Inflammatory macrophage treated with lipopolysaccharide for 4 hours (primary cell): ENCODE measurements at places on chromosomes 1 and 21.
A peak's percentile ranks its signal among the peaks of the same experiment; 100 is the strongest.

GRCh38 chr21:29487154-29487553, 188.4 kb downstream of the BACH1 start:
- no peak for DNase-seq

DNA sequence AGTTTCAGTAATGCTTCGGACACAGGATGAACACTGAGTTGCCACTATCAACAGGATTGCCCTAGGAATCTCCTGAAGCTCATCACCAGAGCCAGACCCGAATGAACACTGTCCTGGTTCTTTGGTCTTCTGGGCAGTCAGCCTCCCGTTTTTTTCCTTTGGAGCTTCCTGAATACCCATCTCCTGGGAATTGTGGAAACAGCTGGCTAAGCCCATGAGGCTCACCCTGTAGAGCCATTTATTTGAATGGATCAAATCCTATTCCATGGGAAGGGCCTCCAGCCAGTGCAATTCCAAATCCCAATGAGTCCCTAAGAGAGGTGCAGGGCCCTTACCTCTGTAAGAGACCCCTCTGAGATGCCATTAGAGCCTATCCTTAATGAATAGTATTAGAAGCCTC, 5.9 kb downstream of the RCSD1 start:
- DNase-seq = no peak

GRCh38 chr1:152141971-152142584, 16.9 kb downstream of the RPTN start:
- DNase-seq = peak; percentile 74

DNA sequence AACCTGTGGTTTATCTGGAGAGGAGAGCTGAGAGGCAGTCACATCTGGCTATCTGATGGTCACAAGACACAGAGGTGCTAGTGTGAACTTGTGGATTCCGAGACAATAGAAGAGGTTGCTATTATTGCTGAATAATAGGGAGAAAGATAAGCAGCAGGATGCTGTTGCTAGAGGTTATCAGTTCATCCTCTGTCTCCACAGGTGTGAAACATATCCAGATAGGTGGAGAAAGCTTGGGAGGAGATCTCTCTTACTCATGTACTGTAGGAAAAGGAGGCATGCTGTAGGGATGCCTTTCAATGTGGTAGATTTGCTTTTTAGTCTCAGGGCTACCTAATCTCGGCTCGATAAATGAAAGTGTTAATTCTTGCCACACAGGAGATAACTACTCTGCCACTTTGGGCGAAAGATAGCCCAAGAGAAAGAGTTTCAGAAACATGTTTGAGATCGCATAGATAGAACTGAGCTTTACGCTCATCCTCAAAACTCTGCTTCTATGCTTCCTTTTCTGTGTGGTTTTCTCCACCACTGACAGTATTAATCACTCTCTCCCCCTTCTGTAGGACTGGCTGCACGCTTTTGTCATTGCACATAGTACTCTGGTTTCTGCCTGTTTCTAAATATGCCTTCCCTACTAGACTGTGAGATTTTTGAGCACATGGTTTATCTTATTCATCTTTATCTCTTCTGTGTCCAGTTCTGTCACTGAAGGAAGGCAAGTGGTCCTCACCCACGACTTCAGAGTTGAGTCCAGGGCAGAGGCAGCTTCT, 36.7 kb upstream of the PLXNA2 start:
- no peak for DNase-seq

- DNase-seq = no peak
Measured at GRCh38 chr1:67921725-67922489, 88.6 kb upstream of the GNG12 start.

DNA sequence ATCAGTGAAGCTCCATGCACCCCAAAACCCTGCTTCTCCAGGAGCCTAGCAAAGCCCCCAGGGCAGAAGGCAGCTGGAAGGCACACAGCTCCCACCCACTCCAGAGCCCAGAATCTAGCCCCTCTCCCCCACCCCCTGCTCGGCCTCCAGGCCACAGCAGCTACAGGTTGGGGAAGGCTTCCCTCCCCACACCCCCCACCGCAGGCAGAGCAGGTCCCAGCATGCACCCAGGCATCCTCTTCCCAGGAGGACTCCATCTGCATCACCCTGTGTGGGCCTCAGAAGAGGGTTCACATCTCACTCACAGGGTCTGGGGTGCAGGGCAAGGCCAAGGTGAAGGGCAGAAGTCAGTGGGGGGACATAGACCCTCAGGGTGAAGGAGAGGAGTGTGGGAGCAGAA, 719 bp downstream of the S100A14 start:
- no peak for DNase-seq

- no peak for DNase-seq
Measured at GRCh38 chr21:41216486-41216885, 48.5 kb downstream of the BACE2 start.

DNA sequence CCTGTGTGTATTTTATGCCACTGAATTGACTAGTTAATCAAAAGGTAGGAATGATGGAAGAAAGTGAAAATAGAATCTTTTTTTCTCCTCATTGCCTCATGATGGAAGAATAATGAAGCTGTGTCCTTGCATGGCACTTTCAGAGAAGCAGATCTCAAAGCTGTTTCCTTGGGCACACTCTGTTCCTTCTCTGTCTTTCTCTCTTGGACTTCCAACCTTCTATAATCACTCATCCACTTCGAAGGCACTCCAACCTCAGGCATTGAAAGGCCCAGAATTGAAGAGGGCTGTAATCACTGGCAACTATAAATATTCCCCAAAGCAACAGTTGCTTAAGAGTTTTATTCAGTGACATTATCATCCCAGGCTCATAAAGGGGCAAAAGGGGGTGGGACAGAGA, 31.1 kb upstream of the DNASE2B start:
- no peak for DNase-seq

GRCh38 chr1:59761443-59761842, 53.3 kb upstream of the HOOK1 start:
- DNase-seq = no peak

DNA sequence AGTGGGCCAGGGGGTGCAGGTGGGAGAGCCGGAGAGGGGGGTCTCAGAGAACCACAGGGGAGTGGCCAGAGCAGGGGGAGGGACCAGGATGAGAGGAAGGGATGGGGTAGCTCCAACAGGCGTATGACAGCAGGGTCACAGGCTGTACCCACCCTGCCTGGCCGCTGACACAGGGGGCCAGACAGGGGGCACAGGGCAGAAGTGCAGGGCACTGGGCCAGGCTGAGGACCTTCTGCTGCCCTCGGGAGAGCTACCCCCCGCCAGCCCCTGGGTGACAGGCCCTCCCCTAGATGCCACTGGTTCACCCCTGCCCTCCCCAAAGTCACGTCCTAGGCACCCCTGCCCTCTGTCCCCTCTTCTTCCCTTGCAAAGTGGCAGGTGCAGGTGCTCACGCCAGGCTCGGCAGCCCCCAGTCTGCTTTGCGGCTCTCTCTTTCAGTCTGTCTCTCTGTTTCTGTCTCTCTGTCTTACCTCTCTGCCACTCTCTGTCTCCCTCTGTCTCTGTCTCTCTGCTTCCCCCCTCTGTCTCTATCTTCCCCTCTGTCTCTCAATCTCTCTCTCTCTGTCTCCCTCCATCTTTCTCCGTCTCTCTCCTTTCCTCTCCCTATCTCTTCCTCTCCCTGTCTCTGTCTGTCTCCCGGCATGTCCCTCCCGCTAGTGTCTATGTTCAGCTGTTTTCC, 48.5 kb downstream of the WNT9A start:
- no peak for DNase-seq

- DNase-seq = peak; percentile 63
Measured at GRCh38 chr1:116508085-116508983, 62.5 kb downstream of the CD58 start.

DNA sequence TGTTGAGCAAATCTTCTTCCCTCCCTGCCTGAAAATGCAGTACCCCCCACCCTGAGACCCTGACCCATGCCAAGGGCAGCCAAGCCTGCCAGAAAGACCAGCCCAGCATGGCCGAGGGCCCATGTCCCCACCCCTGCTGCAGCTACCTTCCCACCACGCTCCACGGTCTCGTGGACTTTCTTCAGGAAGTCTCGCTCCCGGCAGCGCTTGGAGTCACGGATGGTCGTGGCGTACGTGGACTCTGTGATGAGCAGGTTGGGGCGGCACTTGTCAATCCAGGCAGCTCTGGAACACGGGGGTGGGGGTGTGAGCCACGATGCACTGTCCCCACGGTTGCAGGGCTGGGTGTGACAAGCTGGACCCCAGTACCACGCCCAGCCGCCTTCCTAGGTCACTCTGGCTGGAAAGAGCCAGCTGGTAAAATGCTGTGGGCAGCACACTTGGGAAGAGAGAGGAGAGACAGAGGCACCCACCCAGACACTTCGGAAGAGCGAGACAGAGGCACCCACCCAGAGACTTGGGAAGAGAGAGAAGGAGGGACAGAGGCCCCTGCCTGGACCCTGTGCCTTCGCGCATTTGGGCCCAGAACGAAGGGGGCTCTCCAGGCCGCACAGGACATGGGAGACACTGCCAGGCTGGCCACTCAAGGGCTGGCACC, 6.4 kb downstream of the PUSL1 start:
- no peak for DNase-seq

DNA sequence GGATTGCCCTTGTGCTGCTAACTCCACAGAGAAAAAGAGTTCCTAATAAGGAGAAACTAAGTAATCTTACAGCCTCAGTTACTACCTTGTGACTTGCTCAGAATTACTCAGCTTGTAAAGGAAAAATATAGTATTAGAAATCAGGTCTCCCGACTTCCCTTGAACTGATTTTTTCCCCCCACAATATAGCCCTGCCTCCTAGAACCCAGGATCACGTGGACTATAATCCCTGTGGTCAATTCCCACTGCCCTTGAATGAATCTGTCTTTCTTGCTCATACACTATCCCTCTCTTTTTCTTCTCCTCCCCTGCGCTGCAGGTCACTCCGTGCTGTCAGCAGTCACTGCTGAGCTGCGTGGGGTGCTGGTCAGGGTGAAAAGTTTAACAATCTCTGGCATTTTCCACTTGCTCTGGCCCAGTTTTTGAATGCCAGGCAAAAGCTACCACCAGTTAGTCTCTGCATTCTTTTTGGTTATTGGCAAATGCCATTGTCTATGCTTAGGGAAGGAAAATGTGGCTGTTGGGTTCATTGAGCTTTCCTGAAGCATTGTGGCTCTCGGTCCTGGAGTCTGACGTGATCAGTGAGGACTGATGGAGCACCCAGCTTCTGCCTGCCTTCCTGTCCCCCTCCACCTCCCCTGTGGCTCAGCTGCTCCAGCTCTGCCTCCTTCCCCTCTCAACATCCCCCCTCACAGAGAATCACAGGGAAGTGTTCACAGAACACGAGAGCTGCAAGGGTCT, 1.9 kb upstream of the MYOC start:
- DNase-seq = no peak

- no peak for DNase-seq
Measured at GRCh38 chr1:56268519-56269140, 310.7 kb downstream of the PLPP3 start.

DNA sequence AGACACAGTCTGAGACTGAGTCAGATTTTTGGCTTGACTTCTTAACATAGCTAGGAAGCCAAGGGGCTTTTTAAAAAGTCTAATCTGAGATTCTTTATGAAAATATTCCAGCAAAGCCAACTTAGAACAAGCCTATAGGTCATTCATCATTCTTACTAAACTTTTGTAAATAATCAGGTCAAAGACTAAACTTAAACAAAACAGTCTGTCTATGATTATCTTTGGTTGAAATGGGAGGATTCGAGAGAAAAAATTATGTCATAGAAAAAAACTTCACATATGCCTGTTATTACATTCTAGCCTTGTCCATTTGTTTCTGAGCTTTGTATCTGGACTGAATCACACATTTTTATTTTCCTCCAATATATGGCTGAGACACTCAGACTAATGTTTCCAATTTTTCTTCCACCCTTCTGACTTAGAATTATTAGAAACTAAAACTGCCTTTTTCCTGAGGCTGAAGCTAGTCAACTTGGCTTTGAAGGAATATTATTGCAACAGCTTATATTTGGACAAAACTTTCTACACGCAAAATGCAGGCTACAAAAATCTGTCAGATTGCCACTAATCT, 83.3 kb downstream of the ETS2 start:
- DNase-seq = no peak

DNA sequence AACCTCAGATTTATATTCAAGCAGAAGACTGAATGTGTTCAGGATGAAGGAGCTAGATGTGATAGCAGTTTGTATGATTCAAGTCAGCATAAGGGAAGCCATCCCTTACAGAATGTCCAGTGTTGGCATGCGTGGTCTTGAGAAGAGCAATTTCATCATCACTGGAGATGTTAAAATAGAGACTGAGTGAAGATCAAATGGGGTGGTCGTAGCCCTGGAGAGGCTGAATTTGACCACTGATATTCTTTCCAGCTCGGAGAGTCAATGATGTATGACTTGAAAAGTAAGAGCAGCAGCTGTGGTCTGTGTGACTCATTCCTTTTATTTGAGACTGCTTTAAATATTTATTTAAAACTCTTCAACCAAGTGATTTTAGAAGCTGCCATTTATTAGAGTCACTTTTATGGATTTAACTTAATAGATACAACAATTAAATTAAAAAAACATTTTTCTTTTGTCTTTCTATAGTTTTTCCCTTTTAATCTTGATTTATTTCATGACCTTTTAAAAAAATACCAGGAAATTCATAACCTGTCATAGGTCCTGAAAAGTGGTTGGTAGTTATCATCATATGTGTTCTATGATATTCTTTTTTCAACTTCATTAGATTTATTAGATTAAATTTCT, 15.5 kb downstream of the FMN2 start:
- DNase-seq = no peak

DNA sequence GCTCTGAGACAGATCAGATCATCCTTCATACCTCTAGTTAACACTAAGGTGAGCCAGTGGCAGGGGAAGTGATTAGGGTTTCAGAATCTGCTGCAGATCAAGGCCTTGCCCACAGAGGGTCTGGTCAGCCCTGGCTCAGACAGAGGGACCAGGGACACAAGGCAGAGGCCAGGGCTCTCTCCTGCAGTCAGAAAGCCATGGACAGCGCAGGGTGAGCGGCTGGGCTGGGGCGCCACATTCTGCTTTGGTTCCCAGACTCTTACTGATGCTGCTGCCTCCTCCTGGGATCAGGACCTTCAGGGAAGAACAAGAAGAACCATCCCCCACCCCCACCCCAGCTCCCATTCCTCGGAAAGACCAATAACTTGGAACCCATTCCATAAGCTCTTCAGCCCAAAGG, 43.1 kb downstream of the GPR161 start:
- no peak for DNase-seq

GRCh38 chr1:45499415-45499769, 481 bp downstream of the CCDC163 start:
- no peak for DNase-seq

DNA sequence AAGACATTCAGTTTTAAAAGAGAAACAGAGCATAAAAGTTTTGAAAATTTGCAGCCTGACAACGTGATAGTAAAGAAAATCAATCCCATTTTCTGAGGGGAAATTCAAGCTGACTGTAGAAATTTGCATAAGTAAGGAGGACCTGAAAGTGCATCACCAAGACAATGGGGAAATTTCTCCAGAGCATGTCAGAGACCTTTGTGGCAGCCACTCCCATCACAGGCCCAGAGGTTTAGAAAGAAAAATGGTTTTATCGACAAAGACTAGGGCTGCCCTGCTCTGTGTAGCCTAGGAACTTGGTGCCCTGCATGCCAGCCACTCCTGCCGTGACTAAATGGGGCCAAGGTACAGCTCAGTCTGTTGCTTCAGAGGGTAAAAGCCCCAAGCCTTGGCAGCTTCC, 1640.2 kb upstream of the PRMT6 start:
- no peak for DNase-seq

GRCh38 chr1:206897175-206897574, at the start of gene IL24:
Gene IL24, plus strand, starts transcription at chr1:206897443. Its CDS starts 390 bp downstream, at chr1:206897833.
- DNase-seq = no peak

- DNase-seq = no peak
Measured at GRCh38 chr1:183947988-183948387, 89.5 kb downstream of the COLGALT2 start.

- DNase-seq = peak; percentile 24
Measured at GRCh38 chr21:44487831-44488230, 32.5 kb downstream of the LRRC3 start.
